Large intestine (tissue), 12 donors: ENCODE measurements at places on chromosomes 7 and 10.
A peak's percentile ranks its signal among the peaks of the same experiment; 100 is the strongest.

DNA sequence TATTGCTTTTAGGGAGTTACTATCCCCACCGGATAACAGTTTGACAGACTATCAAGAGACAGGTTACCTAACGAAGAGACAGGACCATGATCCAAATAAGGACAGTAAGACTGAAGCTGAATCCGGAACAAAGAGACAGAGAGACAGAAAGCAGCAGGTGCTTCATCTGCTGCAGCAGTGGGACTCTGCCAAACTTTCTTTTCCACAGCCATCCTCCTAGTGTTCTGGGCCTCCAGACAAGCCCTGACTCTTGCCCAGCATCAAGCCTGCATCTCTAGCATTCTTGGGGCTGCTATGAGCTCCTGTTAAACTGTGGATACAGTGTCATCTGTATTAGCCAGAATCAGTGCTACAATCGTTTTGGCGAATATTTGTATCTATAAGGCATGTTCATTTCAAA is 761.7 kb downstream of the GRID1 start:
- DNase-seq: no peak

DNA sequence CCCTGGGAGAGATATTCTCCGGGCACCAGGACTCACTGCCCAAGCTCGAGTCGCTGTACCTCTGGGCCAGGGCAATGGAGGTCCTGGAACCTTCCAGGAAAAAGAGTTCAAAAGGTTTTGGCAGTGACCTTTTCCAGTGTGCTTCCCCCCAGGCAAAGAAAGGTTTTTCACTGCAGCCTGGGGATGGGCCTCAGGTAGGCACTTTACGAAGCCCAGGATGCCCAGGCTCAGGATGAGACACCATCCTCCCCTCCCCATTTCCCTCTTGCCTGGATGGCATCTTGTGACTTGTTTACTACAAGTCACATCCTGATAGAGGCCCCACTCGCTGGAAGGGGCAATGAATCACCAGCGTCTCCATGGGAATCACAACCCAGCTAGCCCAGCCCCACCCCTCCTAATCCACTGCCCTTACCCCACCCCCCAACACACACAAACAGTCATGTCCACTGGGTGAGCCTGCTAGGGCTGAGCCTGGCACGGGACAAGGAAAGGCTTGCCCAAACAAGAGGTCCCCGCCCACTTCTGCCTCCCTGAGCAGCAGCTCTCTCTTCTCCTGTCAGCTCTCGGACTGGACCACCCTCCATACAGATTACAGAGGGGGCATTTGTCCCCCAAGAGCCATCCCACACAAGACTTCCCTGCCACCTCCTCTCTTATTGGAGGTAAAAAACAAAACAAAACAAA is 93.8 kb upstream of the SMNDC1 start:
- DNase-seq: peak; percentile 92

- DNase-seq: peak; percentile 91
Measured at GRCh38 chr10:24944512-24945255, 7.7 kb downstream of the PRTFDC1 start.

DNA sequence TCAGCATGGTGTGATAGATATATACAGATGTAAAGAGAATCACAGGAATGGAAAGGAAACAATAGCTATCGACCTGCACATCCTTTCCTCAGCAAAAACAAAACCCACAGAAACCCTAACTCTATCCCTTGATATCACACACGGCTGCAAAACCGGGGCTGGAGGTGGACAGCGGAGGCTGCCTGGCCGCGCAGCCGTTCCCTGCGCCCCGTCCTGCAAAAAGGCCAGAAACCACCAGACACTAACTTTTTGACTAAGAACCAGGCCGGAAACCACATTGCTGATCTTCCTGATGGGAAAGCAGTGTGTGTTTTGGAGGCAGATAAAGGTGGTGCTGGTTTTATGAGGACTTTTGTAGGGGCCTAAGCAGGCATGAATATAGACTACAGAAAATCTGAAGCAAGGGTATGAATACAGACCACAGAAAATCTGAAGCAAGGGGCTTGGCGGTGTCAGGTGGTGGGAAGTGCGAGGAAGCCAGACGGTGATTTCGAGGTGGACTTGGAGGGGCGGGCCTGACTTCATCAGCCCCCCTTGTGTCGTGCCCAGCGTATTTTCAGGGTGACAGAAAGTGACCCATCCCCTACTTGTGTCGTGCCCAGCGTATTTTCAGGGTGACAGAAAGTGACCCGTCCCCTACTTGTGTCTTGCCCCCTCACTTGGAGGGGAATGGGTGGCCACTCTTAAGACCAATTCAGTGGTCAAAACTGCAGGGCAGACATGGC is 123.3 kb downstream of the WDR37 start:
- DNase-seq: no peak

- DNase-seq: no peak
Measured at GRCh38 chr7:130838738-130839137, 104.7 kb upstream of the KLF14 start.

DNA sequence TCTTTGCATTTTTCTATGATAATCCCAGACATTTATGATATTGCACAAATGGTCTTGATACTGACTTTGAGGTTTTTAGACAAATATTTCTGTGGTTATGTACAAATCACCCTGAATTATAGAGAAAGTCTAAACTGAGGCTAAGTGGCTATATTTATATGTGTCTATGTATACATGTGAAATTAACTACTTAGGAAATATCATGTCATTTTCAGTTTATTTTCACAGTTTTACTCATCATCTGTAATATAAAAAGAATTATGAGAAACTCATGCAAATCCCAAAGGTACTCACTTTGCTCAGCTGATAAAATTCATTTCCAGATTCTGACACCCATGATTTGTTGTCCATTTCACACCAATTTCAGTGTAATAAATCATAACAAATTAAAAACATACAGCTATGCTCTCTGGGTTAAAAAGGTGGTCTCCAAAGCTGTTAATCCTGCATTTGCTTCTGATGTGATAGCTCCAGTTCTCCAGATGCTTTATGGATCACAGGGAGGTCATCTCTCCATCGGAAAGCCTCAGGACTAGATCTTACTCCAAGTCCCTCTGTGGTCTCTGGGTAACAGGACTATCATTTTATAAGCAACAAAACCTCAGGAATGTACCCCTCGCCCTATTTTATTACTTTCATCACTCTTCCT is 673.9 kb downstream of the PARD3 start:
- no peak for DNase-seq

GRCh38 chr7:33883671-33883965 is 21.7 kb upstream of the BMPER start:
- DNase-seq: no peak

- no peak for DNase-seq
Measured at GRCh38 chr7:99369767-99370391, 4.7 kb upstream of the ARPC1B start.

DNA sequence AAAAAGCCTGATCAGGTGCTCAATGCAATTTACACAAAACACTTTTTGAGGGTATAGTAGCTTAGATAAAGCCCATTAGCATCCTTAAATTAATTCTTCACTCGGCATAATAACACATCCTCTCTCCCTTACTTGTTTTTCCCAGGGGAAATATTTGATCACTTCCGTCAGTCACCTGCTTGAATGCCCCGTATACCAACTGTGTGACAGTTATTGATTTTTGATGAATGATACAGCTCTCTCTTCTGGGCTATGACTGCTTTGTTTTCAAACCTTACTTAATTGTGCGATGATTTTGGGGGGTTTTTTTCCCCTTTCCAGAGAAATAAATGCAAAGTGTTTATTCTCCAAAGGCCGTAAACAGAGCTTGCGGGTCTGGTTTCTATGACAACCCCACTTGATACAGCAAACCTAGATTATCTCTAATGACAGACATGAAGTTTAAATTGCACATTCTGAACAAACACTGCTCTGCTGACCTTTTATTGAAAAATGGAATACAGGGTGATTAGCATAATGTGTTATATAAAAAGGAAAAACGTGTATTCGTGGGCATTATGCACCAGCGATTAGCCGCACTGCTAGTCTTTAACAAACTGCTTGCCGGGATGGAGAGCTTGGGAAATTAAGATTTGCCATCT is 78.4 kb upstream of the NANOS1 start:
- no peak for DNase-seq

DNA sequence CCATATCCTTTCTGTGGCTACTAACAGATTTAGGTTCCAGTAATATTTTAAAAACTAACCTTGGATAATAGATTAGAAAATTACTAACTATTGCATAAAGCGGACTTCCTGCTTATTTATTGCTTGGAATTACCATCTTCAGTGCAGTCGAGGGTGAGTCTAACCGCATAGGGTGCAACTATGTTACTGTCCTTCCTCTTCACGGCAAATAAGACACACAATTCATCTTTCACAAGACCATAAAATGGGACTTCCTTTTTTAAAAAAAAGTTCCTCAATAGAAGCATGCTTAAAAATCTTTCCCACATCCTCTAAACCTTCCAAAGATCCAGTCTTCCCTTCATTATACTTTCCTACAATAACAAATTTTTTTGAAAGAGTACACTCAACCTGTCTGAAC is 2.1 kb downstream of the SLC25A40 start:
- DNase-seq: peak; percentile 29

GRCh38 chr7:102432442-102433218 is 745 bp upstream of the ORAI2 start:
- no peak for DNase-seq

- no peak for DNase-seq
Measured at GRCh38 chr10:129706523-129706922, 239.5 kb downstream of the MGMT start.

GRCh38 chr7:69553190-69553589 is 45.1 kb upstream of the AUTS2 start:
- DNase-seq: no peak

DNA sequence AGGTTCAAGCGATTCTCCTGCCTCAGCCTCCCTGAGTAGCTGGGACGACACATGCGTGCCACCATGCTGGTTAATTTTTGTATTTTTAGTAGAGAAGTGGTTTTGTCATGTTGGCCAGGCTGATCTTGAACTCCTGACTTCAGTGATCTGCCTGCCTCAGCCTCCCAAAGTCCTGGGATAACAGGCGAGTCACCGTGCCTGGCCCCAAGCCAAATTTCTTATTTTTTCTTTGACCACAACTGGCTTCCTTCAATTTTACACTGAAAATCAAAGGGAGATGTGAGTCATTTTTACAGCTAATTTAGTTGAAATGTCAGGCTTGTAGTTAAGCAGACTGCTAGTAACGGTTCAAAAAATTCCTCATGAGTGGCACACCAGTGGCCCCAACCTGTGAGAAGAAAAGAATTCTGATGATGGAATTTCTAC is 7.8 kb downstream of the RNF216 start:
- DNase-seq: no peak

DNA sequence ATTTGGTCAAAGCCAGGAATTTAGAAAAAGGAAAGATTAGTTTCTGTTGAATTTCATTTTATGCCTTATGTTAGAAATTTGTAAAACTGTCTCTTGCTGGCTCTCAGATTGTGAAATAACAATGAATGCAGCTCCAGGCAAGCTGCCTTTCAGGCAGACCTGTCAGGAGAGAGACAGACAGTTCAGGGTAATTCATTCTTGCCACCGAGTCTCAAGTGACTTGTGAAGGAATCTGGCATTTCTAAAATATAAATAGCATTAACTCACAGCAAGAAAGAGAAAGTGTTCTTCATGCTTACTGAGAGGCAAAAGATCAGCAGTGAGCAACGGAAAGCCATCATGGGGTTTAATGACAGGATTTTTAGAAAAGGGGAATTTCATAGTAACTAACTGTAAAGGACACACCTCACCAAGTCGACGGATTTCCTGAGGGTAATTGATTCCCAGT is 442.3 kb upstream of the AKR1E2 start:
- no peak for DNase-seq

GRCh38 chr7:116706668-116707126 is 34.7 kb downstream of the MET start:
- DNase-seq: peak; percentile 33

- no peak for DNase-seq
Measured at GRCh38 chr10:132702601-132703418, 83.1 kb downstream of the NKX6-2 start.

DNA sequence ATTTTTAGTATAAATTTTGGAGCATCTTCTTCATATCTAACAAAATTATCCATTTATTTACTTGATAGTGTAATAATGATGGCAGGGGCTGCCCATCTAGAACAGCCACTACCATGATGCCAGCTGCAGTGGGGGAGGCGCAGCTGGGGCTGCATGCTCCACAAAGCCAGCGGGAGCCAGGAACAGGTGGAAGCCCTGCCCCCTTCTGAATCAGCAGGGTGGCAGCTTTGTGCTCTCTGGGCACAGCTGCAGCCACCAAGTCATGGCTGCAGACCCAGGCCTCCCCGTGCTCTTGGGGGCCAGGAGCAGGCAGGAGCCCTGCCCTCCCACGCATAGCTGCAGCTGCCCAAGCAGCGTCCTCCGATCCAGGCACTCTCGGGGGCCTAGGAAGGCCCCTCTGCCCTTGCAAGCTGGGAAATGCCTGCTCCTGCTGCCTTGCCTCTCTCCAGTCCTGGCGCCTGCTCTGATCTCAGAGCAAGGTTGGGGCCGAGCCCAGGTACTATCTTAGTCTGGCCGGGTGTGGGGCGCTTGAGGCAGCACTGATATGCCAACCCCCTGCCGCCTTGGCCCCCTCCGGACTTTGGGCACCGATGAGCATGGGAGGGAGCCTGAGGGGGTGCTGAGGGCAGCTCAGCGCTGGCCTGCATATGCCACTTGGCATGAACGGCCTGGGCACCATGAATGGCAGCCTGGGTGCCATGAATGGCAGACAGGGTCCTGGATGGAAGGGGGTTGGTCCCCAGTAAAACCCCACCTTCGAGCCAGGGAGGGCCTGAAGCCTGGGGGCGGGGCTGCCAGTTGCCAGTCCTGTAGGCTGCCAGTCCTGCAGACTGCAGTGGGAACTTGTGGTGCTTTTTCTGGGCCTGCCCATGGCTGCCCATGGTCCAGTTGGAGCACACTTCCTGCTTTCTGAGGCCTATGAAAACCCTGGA is 1110.8 kb upstream of the POT1 start:
- DNase-seq: no peak

GRCh38 chr7:3240826-3241430 is 60.1 kb upstream of the SDK1 start:
- DNase-seq: no peak

DNA sequence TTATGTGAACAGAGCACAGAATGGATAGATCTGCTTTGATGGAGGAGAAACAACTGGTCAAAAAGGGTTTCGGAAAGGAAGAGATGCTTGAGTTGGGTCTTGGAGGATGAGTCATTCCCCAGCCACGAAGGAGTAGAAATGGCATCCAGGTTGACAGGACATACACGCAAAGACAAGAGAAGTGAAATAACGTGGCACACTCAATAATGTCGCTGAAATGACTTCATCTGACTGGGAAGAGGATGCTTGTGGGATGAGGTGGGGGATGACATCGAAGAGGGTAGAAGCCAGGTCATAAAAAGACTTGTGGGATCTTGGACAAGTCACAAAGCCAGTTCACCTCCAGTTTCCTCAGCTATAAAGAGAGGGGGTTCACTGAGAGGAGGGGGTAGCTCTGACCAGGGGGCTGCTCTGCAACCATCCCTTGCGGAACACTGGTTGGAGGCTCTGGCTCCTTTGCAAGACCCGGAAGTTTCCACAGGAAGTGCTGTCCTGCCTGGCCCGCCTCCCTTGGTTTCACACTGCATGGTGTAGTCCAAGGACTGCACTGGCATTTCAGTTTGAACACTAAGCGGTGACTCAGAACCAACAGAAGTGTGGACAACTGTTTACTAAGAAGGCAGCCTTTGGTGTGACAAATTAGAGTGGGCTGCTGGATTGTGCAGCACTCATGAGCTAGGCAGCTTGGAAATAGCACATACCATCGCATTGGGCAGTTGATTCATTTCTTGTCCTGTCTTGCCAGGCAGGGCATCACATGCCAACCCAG is 189.9 kb upstream of the ADO start:
- no peak for DNase-seq

GRCh38 chr7:140684066-140684950 is 11.6 kb downstream of the ADCK2 start:
- no peak for DNase-seq

- DNase-seq: peak; percentile 47
Measured at GRCh38 chr10:76547352-76547972, 1090.1 kb downstream of the KCNMA1 start.

- DNase-seq: no peak
Measured at GRCh38 chr7:51577390-51577789, 260.8 kb upstream of the COBL start.
